ENCODE measurements at places on chromosomes 5 and 9. TPM values are rescaled to one million over a fixed set of nuclear protein-coding genes. Genes with fewer than 3 reads are reported as not detected.

The CDX1 gene
- not detected for total RNA-seq

The DDX41 gene
- total RNA-seq = 88.5 TPM

The ANKRD20A1 gene
- not detected for total RNA-seq

The CYFIP2 gene
- 18.7 TPM for total RNA-seq

The ARL10 gene
- total RNA-seq = 23.8 TPM

The PLPPR1 gene
- total RNA-seq = not detected

The IFNE gene
- 61.8 TPM for total RNA-seq

The IRGM gene
- total RNA-seq = not detected

The PCDHB15 gene
- 0.28 TPM for total RNA-seq

The CAVIN4 gene
- total RNA-seq = 2.4 TPM

The ARHGEF37 gene
- total RNA-seq = 0.30 TPM

Data from smooth muscle cell of the umbilical artery (primary cell).